Lower leg skin (tissue), 4 donors: ENCODE measurements at places on chromosomes 7 and 10.
A peak's percentile ranks its signal among the peaks of the same experiment; 100 is the strongest.

DNA sequence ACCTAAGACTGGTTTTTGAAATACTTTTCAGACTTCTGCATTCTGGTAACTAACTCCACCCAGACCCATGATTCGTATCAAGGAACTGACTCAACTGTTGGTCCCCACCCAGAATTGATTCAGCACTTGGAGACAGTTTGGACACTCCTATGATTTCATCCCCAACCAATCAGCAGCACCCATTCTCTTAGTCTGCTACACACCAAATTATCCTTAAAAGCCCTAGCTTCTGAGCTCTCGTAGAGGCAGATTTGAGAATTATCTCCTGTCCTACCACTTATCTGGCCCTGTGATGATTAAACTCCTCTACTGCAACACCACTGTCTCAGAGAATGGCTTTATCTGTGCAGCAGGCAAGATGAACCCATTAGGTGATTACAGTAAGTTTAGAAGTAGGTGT is 7.7 kb upstream of the GSTO1 start:
- no peak for DNase-seq

GRCh38 chr10:124109261-124109660 is 15.9 kb upstream of the CHST15 start:
- no peak for DNase-seq

- DNase-seq, result no peak
Measured at GRCh38 chr10:59561477-59562121, 148.1 kb downstream of the SLC16A9 start.

DNA sequence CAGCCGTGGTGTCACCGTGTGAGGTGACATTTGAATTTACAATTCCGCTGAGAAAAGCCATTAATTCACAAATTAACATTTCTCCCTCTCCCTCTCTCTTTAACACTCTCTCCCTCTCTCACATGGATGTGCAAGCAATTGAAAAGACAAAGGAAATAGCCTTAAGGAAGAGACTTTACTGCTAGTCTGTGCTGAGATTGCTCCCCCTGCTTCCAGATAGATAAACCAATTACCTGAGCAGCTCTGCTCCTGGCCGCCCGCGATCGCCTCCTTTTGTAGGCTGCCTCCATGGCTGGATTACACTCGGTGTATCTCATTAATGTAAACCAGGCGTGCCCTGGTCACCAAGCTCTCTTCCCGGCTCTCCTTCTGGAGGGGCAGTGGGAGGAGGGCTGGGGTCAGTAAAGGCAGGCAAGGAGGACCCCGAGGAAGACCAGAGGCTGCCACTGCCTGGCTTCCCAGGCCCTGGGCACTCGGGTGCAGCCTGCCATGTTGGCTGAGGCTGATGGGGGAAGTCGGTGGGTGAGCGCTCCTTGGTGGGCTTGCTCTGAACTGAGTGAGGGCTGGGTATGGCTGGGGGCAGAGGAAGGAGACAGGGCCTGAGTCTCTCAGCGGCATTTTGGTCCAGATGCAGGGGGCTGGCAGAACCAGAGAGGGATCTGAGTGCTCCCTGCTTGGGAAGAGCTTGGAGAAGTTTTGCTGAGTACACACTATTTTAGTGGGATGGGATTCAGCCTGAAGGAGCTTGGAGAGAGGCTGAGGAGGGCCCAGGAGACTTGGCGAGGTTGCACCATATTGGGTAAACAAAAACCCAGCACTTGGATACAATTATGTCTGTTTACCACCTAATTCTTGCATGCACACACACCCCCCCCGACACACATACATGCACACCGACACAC is 42.9 kb downstream of the PAX2 start:
- DNase-seq, result no peak

DNA sequence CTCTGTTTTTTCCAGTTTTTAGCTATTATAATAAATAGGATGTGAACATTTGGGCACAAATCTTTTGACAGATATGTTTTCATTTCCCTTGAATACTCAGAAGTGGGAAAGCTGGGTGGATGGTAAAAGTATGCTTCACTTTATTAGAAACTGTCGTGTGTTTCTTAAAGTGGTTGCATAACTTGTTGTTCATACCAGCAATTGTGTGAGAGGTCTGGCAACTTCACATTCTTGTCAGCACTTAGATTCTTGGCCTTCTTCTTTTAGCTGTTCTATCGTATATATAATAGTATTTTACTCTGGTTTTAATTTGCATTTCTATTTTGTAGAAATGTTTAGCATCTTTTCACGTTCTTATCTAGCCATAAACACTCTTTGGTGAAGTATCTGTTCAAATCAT is 894.4 kb downstream of the KCNMA1 start:
- no peak for DNase-seq

GRCh38 chr7:77402818-77403217 is 13.3 kb downstream of the GSAP start:
- DNase-seq, result no peak

DNA sequence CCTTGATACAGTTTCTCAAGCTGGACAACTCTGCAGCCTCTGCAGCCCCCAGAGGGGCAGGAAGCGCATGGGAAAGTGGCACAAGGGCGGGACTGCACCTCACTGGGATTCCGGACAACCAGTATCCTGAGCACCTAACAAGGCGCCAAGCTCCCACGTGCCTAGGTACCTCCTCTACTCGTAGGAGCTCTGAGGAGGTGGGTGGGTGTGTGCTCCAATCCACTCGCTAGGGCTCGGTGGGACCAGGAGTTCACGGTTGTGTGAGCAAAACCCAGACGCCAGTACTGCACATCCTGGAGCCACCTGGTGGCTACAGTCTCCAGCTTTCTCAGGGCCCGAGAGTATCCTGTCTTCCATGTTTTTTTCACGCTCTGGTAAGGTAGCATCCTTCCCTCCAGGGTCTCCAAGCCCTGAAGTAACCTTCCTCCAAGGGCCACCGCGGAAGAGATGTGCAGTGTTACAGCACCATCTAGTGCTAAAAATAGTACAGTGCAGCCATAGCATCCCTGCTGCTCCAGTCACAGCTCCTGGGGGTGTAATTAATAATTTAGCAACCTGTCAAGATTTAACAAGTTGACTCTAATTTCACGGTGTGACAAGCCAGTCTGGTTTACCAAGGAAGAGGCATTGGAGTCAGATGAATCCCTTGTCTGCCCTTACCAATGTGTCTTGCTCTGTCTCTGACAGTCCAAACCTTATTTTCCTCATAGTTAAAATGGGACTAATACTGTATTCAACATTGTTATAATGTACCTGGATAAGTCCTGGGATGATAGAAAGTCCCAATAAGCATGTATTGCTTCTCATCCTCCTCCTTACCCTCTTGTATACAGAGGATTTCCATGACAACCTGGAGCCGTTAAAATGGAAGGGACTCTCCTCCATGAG is 70.4 kb downstream of the HERPUD2 start:
- no peak for DNase-seq

DNA sequence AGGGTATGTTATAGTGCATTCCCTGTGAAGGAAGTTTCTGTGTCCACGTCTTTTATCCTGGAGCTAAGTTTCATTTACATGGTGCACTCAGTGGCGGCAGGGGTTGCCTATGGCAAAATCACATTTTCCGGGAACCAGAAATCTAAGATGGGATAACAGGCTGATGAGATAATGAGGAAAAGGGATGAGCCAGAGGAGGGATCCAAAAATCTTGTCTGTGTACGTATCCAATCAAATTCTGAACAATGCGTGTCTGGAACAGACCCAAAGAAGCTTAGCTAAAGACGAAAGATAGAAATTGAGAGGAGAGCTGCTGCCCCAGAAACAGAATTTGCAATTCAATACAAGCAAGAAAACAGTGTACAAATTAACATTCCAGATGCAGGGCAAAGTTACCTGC is 16.1 kb downstream of the LANCL2 start:
- DNase-seq, result no peak

DNA sequence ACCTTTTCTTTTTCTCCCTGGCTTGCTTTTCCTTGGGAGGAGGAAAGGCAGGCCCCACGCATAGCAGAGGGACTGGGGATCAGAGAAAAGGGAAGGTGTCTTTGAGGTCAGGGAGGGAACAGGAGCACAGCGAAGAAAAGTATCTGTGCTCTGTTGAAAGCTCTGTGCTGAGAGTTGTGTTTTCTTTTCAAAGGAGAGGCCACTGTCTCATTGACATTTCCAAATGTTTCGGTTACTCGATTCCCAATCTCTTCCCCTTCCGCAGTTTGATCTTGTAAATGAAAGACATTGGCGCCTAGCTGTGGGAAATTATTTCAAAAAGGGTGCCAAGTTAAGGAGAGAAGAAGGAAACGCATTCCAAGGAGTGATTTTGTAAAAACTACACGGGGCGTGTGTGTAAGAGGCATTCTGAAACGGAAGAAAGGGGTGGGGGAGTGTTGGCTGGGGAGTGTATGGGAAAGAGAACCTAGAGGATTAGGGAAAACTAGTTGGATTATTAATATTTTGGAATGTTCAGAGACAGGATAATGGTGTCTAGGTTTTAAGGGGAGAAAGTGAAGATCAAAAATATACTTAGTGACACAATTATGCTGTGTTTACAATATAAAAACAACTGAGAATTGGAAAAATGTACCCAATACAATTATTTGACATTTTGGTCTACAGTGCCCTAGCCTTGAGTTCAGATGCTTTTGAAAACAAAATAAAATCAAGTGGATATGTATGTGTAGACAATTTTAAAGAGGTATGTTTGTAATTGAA is 708 bp downstream of the KLHDC10 start:
- DNase-seq, result no peak

DNA sequence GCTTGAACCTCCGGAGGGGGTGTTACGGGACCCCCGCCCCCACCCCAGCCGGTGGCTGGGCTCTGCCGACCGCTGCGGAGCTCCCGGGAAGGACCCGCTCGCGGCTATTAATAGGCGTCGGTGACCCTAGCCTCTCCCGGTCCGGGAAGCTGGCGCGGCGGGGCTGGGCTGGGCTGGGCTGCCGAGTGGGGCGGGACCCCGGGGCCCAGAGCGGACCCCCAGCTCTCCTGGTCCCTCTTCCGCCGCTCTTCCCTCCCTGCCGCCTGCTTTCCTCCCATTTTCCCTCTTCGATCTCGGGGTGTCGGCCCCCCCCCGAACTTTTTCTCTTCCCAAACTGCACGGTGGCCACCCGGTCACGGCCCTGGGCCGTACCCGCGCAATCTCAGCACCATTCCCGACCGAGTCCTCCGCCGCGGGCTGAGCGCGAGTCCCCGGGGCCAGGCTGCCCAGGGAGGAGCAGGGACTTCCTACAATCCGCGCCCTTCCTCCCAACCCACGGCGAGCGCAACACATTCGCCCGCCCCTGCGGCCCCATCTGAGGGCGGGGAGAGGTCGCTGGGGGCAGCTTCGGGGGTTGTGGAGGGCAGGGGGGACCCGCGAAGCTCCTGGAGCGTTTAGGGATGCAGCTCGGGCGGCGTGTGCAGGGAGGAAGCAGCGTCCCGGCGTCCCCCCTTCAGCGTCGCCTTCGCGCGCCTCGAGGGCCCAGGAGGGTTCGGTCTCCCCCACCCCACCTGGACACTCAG is 3.1 kb upstream of the ELFN1 start:
- DNase-seq, result no peak

DNA sequence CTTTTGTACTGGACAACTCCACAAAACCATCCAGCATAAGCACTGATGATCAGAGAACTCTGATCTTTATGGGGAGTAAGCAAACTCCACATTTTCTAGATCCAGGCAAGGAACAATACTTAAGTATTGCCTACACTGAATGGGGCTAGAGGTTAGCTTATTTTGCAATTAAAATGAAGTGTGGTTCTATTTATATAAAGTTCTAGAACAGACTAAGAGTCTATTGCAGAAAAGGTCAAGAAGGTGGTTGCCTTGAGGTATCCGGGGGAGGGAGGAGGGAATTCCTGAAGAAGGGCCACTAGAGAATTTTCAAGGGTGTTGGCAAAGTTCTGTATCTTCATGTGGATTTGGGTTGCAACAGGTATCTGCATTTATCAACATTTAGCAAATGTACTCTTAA is 477.9 kb downstream of the PLXNA4 start:
- DNase-seq, result peak; percentile 2

DNA sequence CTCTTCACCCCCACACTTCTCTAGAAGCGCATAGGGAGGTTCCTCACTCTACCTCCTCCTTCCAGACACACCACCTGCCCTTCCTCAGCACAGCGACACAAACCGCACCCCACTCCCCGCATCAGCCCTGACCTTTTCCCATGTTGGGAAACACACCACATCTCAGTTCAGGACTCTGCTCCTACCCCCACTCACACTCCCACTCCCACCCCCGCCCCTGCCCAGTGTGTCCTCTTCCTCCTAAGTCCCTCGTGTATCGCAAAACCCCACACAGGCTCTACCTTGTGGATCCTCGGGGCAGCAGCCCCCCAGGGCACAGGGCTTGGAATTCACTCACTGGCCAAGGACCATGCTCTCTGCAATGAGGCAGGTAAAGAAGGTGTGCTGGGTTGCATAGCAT is 4.2 kb upstream of the AOC1 start:
- peak; percentile 37 for DNase-seq

DNA sequence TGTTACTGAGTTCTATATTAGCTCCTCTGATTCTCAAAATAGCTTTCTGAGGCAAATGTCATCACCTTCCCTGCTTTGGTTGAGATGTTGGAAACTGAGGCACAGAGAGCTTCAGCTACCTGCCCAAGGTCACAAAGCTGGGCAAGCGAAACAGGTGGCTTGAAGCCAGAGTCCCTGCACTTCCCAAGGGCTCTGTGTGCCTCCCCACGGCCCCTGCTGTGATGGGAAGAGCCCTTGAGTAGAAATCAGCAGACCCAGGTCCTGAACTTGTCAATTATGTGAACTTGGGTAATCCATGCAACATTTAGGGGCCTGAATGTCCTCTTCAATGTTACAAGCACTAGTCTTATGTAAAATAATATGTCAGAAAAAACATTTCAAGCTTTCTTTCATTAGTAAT is 327.3 kb upstream of the PODXL start:
- DNase-seq, result no peak

DNA sequence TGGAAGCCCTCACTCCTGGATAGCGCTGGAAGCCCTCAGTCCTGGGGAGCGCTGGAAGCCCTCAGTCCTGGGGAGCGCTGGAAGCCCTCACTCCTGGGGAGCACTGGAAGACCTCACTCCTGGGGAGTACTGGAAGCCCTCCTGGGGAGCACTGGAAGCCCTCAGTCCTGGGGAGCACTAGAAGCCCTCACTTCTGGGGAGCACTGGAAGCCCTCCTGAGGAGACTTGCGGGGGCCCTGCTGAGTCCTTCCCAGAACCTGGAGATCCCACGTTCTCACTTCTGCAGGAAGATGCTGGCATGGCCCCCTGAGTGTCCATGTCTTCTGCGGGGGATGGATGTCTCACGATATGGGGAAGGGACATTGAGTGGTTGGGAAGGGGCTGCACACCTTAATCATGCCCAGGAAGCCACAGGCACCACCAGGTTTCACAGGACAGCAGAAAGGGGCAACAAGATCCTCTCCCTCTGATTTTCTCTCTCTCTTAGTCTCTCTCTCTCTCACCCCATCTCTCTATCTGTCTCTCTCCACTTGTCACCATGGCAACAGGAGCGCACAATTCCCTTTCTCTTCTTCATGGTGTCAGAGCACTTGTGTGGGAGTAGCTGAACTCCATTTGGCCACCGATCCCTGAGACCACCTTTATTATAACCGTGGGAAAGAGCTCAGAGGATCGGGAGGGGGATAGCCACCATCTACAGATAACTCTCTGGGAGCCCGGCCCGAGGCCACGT is 267.0 kb downstream of the TCERG1L start:
- no peak for DNase-seq
